Stimulated activated naive CD8-positive, alpha-beta T cell treated with anti-CD3 and anti-CD28 coated beads, Interleukin-15, amount 100 ng/mL, for 72 hours (primary cell): ENCODE measurements at places on chromosomes 4 and X.

- no peak for DNase-seq
Measured at GRCh38 chr4:155010376-155010775, 198.1 kb upstream of the NPY2R start.

DNA sequence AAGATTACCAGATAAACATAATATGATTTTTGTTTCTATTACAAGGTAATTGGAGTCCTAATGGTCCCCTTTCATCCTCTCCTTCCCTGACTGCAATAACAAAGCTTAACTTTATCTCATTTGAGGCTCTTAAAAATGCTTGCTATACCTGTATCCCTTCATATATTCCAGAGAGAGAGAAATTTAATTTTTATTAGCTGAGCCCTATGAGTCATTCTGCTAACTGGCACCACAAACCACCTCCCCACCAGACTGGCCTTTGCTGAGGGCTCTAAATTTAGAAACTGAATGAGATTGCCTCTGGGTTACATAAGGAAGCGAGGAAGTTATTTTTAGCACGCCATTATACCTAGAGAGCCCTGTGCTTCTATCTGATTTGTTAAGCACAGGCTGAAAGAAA lies 27.4 kb downstream of the CBLL2 start:
- DNase-seq = no peak

DNA sequence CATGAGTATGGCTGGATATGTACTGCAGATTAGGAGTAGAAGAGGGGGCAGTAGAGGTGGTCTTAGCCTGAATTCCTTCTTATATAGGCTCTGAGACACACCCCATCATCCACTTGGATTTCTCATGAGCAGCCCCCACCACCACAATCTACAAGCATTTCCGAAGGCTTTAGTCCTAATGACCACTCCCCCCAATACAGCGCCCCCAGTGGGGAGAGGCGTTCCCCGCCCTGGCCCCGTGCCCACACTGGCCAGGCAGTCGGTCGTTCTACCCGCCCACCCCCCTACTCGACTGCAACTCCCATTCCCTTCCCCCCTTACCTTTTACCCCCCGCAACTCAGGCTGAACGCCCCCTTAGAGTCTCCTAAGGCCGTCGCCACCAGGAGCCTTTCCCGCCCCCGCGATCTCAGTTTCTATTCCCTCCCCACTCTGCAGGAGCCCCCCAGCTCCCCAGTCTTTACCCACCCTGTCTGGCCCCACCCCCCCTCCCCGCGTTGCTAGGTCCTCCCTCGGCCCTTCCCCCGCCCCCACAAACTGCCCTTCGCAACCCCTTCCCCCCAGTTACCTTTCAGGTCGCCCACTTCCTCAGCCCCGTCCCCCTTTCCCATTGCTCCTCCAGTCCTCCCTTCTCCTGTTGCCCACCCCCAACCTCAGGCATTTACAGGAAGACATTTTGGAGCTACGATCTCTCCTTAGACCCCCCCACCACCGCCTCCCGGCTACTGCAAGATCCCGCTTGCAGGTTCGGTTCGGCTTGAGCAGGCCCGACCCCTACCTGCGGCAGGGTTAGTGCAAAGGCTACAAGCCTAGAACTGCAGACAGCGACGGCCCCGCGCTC lies 468 bp downstream of the ZMYM3 start:
- peak; percentile 53 for DNase-seq

- DNase-seq = no peak
Measured at GRCh38 chr4:138114434-138114833, 127.7 kb downstream of the SLC7A11 start.

- no peak for DNase-seq
Measured at GRCh38 chr4:13665701-13666660, 38.5 kb upstream of the BOD1L1 start.

DNA sequence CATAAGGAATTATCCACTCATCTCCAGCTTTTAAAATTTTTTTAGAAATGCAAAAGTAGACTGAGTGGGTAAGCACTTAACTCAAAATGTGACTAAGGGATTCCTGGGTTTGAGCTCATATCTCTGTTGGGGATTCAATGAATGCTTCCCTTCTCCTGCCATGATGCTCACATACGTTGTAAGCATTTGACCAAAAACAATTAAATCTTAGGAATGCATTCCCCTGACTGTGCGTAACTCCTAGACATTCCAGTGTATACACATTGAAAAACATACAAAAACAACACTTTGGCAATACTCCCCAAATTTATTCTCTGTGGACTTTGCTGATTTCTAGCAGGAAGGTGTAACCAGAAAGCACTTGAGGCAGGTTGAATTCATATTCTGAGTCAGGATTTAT lies 29.8 kb downstream of the SPANXA2 start:
- no peak for DNase-seq

- no peak for DNase-seq
Measured at GRCh38 chrX:136064661-136065043, 79.4 kb downstream of the SLC9A6 start.

DNA sequence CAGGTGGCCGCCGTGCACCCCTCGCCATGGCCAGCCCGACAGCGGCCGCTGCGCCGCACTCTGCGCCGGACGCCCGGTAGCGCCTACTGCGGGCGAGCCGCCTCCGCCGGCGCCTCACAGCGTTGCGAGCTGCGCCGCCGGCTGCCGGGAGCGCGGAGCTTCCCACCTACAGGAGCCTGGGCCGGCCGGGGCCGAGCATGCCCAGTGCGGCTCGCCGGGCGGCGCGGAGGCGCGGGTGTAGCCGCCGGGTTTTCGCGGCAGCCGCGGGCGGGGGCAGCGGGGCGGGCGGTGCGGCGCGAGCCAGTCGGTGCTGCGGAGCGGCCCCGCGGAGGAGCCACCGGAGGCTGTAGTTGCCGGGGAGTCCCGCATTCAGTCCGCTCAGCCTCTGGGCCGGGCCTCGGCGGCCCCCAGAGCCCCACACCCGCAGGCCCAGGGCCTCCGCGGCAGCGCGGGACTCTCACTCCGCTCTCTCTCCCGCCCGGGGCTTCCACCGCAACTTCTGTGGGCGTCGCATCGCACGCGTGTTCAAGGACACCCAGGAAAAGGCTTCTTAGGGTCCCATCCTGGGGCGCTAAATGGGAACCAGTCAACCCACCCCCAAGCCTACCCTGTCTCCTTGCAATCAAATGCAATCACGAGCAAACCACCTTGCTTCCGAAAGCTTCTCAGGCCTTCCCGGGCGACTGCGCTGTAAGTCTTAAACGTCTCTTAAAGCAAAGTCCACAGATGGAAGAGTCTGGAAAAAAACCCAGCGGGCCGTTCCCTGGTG lies at the start of gene MFAP3L:
Gene MFAP3L (minus strand): TSS at position 143 of the 769 bp plus-strand sequence. CDS start 20,518 bp downstream, outside the sequence.
- DNase-seq = peak; percentile 90

- no peak for DNase-seq
Measured at GRCh38 chr4:182699795-182700194, 217.4 kb downstream of the DCTD start.

DNA sequence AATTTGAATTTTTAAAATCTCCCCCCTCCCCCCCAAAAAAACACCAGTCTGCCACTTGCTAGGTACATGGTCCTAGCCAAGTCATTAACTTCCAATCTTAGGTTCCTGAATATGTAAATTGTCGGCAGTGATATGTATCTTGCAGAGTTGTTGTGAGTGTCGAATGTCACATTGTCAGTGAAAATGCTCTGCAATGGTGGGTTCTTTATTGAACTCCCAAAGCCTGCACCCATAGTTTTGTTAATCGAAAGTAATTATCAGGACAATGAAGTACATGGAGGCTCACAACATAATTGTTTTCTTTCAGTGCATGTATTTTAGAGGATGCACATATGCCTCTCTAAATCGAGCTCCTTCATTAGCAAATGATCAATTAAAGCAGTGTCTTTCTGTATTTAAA lies 185.6 kb upstream of the S100G start:
- DNase-seq = no peak

DNA sequence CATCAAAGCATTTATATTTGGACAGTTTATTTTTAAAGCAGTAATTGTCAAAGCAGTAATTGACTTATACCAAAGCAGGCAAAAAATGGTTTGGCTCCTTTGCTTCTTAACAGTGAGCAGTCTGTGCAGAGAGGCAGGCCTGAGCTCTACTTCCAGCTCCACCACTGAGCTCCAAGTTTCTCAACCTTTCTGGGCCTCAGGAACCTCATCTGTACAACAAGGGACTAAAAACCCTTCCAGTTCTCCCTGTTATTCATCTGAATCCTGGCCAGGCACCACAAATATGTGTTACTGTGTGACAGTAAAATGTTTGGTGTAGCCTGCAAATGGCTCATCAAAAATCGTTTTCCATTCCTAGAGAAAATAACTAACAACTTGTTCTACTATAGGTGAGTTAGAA lies 88.7 kb upstream of the TTC29 start:
- no peak for DNase-seq

GRCh38 chr4:90769251-90769650 lies 642.1 kb downstream of the CCSER1 start:
- DNase-seq = no peak

GRCh38 chrX:72043636-72044035 lies 88.1 kb downstream of the RTL5 start:
- no peak for DNase-seq

DNA sequence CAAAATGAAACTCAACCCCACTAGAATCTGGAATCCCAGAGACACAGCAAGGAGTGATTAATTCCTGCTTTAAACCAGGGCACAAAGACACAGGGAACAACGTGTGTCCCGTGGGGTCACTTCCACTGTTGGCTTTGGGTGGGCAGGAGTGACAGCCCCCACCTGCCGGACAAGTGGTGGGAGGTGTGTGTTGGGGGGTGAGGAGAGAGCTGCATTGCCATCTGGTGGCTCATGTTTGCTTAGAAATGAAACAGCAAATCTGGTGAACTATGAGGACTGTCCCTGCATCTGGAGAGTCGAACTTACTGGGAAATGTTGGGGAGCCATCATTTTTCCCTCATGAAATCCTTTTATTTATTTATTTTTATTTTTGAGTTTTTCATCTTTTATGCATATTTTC lies 75.9 kb upstream of the AFAP1 start:
- no peak for DNase-seq

GRCh38 chr4:150173982-150174398 lies 95.7 kb downstream of the DCLK2 start:
- DNase-seq = no peak

GRCh38 chrX:145393702-145394235 lies 146.5 kb downstream of the SPANXN1 start:
- no peak for DNase-seq
